ENCODE measurements at places on chromosomes 5 and 9.

GRCh38 chr5:126816649-126817048, 39.7 kb downstream of the LMNB1 start:
- DNase-seq, result no peak

DNA sequence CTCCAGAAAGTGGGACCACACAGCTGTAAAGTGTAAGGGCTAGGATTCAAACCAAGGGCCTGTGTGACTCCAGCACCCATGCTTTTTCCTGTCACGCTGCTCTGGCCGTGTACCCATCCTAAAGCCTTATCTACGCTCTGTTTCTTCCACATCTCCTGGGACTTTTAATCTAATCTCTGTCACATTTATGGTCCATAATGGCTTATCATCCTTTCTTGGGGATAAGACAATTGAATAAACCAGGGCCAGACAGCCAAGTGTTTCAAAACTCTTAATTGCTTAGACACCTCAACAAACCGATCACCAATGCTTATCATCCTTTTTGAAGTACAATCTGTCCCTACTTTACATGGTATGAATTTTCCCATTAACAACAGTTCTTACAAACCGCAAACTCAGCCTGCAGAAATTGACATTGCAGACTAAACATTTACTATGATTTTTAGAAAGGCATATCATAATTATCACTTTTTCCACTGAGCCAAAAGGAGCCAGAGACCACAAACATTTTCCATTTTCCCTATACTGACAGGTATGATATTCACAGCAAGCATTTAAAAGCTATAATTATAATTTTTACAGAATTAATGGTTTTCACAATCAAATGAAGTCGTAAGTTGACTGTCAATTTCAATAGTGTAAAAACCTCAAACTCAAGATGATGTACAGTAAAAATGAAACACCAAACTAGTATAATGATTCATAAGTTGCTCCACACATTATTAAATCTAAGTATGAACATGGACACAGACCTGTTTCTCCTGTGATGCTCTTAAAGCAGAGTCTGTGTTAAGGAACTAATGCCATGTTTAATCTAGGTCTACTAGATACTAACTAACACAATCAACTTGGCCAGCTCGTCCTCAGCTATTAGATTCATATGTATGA, 99.5 kb downstream of the FBXW11 start:
- no peak for DNase-seq

- DNase-seq, result peak; percentile 21
Observed at GRCh38 chr5:172410160-172410559, 44.2 kb downstream of the SH3PXD2B start.

DNA sequence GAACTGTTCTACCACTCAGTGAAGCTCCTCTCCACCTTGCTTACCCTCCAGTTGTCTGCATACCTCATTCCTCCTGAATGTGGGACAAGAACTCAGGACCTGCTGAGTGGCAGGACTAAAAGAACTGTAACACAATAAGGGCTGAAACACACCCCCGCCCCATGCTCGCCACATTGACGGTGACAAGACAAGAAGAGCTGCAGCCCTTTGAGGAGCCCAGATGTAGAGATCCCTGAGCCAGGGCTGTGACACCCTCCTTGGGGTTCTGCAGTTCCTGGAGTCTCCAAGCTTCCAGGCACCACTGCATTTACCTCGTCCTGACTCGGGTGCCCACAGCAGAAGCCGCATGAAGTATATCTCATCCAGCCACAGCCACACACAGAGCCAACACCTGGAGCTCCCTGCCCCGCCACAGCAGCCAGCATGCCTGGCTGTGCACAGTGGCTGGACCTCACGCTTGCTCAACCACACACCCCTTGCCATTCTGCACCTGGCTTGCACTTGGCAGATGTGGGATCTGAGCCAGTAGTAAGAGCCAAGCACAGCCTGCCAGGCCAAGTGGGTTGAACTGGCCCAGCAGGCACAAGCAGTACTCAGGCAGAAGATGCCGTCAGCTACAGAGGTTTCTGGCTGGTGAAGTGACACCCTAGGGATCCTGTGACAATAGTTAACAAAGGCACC, 166.1 kb downstream of the RNF180 start:
- no peak for DNase-seq

- DNase-seq, result no peak
Observed at GRCh38 chr5:12013351-12013750, 109.1 kb upstream of the CTNND2 start.
